ENCODE measurements at places on chromosomes 12 and 14. TPM values are rescaled to one million over a fixed set of nuclear protein-coding genes. Genes with fewer than 3 reads are reported as not detected.

The MOAP1 gene
- 30.6 TPM for total RNA-seq

The REM2 gene
- total RNA-seq: 0.09 TPM

The KRT71 gene
- not detected for total RNA-seq

The SLC25A47 gene
- total RNA-seq: not detected

The NKX2-1 gene
- not detected for total RNA-seq

The MDP1 gene
- 5.9 TPM for total RNA-seq

The PLXNC1 gene
- total RNA-seq: 0.23 TPM

The OR6C2 gene
- total RNA-seq: not detected

The CKB gene
- total RNA-seq: 2.6 TPM

The INSM2 gene
- total RNA-seq: not detected

The ATF7 gene
- total RNA-seq: 12.9 TPM

- peak; percentile 66 for DNase-seq
Observed at GRCh38 chr14:61695695-61696527, 598 bp downstream of the HIF1A start.

GRCh38 chr14:65267856-65268255, 144.7 kb upstream of the FUT8 start:
- DNase-seq: no peak

- DNase-seq: peak; percentile 71
Observed at GRCh38 chr12:50765095-50765911, 1.4 kb downstream of the ATF1 start.

DNA sequence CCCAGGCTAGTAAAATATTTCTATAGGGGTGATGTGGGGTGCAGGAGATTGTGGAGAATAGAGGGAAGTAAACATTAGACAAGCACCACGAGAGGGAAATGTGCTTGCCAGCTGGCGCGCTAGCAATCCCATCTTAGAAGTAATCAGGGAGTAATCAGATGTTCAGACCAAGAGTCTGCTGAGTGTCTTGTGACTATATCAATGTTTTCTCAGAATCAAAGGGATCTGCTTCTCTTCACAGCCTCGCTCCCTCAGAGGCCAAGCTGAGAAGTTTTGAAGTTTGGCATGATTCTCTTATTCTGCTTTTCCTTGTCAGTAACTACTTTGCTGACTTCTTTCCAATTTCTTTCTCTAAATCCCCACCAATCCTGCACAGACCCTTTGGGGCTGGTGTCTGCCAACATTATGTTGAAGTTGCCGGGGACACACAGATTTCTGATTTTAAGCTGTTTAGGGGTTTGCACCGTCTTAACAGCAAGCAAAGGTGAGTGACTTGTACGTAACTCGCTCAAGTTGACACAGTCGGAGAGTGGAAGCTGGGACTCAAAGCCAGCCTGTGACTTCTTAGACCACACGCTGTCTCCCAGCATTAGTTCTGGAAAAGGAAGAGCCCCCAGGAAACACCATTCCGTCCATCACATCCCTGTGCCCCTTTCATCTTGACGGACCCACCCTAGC, 22.0 kb upstream of the TSPAN9 start:
- no peak for DNase-seq

GRCh38 chr12:3631272-3631637, 121.7 kb downstream of the CRACR2A start:
- no peak for DNase-seq

DNA sequence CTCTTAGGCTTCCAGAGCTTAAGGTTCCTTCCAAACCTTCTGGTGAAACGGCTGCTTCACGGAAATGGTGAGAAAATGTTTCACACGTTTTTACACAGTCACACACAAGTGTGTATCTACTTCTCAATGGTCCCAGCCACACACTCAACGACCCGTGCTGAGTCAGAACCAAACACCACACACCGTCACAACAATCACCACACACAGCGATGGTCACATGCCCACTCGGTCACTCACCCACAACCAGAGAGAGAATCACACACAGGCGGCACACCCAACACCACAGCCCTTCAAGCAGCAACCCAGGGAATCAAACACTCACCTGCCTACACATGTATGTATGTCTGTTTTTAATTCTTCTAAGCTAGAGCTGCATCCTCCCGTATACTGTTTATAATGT, 12.6 kb upstream of the PLEKHD1 start:
- DNase-seq: no peak

DNA sequence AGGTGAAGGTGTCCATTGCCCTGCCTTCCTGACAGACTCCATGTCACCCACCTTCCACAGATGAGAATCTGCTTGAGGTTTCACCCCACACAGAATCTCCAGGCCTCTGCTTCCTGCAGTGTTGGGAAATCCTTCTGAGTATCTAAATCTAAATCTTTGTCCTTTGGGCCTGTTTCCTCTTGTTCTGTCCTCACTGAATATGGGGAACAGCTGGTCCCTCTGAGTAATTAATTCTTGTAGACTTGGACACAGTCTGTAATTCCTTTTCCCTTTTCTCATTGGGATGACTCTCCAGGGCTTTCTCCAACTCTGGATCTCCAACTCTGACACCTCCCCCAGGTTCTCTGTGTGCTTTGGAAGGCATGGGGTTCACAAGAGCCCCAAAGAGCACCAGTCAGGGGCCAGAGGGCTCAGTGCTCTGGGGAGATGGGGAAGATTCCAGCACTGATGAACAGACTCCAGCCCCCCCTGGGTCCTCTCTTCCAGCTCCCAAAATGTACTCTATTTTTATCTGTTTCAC, 2.3 kb upstream of the ACVRL1 start:
- peak; percentile 57 for DNase-seq

DNA sequence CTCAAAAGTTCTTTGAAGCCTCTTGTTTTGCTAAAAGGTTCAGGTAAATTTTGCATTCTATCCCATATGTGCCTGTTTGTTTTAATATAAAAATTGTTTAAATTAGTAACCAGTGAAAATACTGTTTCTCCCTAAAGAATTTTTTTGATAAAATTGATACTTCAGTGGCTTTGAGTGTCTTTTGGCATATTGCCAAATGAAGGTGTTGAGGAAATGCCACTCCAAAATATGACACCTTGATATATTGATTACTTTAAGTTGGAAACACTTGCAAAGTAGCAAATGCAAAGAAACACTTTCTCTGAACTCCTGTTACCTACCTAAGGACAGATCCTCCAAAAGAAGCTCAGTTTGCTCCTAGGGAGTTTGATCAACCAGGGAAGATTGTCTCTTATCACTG, 8.4 kb downstream of the STYX start:
- no peak for DNase-seq

DNA sequence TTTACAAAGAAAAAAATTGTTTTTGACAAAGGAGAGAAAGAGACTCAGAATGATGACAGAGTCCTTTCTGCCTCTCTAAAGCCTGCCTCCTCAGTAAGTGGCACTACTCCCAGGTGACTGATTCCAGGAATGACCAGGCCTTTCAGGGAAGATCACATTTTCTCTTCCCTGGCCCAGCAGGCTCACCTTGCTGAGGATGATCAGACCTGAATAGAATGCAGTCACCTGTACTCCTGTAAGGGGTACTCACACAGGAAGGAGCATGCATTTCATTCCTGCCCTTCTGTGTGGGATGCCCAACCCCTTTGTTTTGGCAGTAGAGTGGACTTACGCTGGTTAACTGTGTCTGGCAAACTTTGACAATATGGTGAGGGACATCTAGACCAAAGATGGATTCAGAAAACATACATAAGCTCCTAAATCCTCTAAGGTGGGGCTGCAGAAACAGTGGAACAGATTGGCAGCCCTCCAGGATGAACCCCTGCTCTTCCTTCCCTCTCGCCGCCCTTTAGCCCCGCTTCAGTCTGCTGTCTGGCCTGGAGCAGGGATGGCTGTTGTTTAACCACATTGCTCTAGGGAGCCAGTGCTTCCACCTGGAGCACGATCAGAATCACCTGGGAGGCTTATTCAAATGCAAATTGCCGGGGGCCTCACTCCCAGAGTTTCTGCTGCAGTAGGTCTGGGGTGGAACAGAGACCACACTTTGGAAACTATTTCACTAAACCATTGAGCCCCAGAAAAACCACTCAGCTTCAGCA, 29.8 kb downstream of the ERG28 start:
- DNase-seq: no peak

- DNase-seq: no peak
Observed at GRCh38 chr12:131897276-131897675, 2.9 kb downstream of the ULK1 start.

DNA sequence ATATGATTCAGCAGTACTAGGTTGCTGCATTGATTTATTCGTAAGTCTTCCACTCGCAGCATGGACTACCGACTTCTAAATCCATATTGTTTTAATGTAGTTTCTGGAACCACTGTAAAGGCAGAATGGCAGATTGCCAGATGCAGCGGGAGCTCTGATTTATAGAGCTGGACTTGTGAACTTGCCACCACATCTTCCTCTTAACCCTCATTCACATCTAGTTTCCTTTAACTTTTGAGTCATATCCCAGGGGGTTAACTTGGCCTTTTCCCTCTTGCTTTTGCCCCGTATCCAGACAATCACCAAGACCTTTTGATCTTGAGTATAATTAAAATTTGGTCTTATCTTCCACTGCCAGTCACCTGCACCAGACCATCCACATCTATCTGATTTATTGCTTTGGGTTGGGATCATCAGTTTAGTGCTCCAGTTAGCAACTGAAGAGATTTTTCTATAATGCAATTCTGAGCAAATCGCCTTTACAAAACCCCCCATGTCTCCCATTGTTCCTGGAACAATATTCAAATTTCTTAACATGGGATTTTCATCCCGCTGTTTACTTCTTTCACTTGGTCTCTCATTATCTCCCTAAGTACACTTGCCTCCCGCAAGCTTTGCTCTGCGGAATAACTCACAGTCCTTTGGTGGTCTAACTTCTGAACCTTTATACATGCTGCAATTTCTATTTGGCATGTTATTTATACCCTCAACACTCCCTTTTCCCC, 130.5 kb downstream of the ACSS3 start:
- DNase-seq: peak; percentile 64

DNA sequence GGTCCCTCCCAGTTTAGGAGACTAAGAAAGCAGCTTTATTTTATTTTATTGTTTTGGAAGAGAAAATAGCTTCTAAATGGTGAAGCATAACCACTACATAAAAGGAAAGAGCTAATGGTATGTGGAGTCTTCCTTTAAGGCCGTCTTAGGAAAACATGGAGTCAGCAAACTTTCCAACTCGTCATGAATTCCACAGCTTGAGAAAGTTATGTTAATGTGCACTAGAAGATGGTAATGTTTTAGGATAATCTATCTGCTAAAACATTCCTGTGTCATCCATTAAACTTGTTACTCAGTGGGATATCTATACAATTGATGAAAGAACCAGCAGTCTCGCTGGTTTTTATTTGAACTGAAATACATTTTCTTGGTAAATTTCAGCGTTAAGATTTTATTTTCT, 448.4 kb upstream of the SEL1L start:
- no peak for DNase-seq

- DNase-seq: no peak
Observed at GRCh38 chr12:40584763-40585162, 107.5 kb upstream of the CNTN1 start.

DNA sequence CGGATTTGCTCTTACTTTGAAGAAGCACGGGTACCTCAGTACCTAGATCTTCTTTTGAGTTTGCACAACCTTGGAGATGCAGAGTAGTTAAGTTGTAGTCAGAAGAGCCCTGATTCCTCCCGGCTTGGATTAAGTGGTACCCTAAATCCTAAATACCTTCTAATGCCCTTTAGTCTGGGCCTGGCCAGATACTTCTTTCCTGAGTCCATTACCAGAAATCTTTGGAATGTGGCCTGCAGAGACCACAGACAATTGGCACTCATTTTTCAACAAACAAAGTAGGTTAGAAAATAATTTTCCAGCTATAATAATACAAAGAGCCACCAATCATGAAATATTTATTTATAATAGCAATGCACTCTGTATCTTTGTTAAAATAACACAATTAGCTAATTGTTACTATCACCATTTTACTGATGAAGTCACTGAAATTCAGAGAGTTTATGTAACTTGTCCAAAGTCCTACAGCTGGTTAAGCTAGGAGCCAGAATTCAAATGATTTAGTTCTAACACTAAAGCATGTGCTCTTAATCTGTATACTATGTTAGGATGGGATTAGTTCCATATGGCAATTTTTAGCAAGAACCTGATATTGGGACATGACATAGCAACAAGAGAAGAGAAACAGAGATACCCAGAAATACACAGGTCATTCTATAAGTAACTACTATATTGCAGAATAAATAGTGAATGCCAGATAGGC, 132.1 kb upstream of the PDZRN4 start:
- no peak for DNase-seq

GRCh38 chr14:68953196-68953555, 25.9 kb downstream of the ACTN1 start:
- DNase-seq: no peak

- no peak for DNase-seq
Observed at GRCh38 chr12:51746416-51746815, 102.1 kb downstream of the FIGNL2 start.

- DNase-seq: no peak
Observed at GRCh38 chr14:99244941-99245563, 26.9 kb downstream of the BCL11B start.

DNA sequence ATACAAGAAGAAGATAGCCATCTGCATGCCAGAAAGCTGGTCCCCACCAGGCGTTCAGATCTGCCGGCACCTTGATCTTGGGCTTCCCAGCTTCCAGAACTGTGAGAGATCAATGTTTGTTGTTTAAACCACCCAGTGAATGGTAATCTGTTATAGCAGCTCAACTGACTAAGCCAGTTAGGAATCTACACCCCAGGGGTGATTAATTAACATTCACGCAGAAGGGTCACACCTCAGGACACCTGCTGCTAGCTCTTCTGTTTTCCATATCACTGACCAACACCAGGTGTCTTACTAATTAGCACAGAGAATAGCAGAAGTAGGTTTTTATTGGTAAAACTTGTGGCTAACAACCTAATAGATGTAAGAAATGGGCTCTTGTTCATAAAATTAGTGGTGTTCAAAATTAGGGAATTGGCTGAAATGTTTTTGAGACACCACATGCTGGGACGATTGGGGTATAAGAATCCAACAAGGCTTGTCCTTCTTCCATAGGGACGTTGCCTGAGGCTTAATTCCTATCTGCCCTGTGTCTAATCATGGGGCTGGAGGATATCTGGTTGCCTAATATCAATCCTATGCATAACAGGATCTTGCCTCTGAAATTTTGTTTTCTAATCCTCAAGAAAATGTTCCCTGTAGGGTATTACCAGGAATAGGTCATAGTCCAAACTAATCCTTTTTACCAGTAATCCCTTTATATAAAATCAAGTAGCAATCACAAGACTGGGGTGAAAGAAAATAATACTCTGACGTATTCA, 42.0 kb upstream of the CHST11 start:
- DNase-seq: no peak

DNA sequence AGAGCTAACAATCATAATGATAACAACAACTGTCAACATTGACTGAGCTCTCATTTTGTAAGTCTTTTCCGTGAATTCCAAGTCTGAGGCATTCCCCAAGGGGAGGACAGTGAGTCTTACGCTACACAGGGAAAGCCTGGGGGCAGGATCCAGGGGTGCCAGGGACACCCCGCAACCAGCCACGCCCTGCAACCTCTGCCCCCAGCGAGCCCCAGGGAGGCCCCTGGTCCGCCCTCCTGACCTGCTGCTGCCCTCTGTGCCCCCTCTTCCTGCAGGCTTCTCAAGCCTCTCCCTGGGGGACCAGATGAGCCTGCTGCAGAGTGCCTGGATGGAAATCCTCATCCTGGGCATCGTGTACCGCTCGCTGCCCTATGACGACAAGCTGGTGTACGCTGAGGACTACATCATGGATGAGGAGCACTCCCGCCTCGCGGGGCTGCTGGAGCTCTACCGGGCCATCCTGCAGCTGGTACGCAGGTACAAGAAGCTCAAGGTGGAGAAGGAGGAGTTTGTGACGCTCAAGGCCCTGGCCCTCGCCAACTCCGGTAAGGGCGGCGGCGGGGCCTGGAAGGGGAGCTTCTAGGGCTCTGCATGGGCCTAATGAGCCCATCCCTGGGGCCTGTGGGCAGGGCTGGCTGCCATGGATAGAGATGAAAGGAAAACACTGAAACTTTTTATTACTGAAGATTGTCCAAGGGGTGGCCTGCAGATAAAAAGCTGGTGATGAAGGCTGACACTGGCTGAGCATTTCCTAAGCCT, 115.4 kb downstream of the ESRRB start:
- no peak for DNase-seq

All from dermis blood vessel endothelial cell (primary cell).